Stimulated activated CD4-positive, alpha-beta T cell treated with anti-CD3 and anti-CD28 coated beads, Interleukin-1b, Interleukin-23, amount 100 ng/mL, for 4 hours (primary cell): ENCODE measurements at places on chromosomes 12 and 14.

- peak; percentile 49 for DNase-seq
Observed at GRCh38 chr14:75562089-75562488, 16.3 kb upstream of the FLVCR2 start.

- DNase-seq: no peak
Observed at GRCh38 chr12:106249411-106250135, 1.8 kb upstream of the CKAP4 start.

- DNase-seq: no peak
Observed at GRCh38 chr12:120324841-120325417, 2.6 kb downstream of the PLA2G1B start.

DNA sequence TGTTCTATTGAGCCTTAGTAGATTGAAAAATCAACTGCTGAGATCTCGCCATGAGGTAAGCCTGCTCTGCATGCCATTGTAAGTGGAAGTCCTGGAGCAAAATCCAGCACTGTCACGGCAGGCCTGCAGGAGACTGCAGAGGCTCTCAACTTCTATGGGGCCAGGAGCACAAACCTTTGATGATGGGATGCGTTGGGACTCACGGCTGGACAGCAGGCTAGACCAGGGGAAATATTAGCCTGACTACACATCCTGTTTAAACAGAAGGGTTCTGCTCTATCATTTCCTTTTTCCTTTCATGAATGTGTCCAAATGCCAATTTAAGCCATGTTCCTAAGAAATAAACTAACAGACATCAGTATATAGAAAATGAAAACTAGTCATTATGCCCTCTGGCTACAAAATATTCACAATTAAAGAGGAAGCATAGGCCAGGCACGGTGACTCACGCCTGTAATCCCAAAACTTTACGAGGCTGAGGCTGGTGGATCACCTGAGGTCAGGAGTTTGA, 33.9 kb upstream of the RASSF8 start:
- DNase-seq: no peak

GRCh38 chr12:32270818-32271710, 128.3 kb upstream of the FGD4 start:
- DNase-seq: no peak
